Activated CD8-positive, alpha-beta T cell treated with anti-CD3 and anti-CD28 coated beads, Interleukin-2, amount 10 ng/mL, durations not matched to agents 7 days and 5 days (primary cell): ENCODE measurements at places on chromosomes 13 and 19. TPM values are rescaled to one million over a fixed set of nuclear protein-coding genes. Genes with fewer than 3 reads are reported as not detected.

GRCh38 chr13:105952233-105952972 is 583.1 kb downstream of the EFNB2 start:
- H3K36me3 ChIP-seq = no peaks in the 10 kb centered on the region
- H3K4me3 ChIP-seq = no peak overlapping the region
- no peak for DNase-seq
- H3K4me1 ChIP-seq = no peaks in the 10 kb centered on the region
- no peaks in the 10 kb centered on the region for H3K27me3 ChIP-seq
- no peak overlapping the region for H3K27ac ChIP-seq

DNA sequence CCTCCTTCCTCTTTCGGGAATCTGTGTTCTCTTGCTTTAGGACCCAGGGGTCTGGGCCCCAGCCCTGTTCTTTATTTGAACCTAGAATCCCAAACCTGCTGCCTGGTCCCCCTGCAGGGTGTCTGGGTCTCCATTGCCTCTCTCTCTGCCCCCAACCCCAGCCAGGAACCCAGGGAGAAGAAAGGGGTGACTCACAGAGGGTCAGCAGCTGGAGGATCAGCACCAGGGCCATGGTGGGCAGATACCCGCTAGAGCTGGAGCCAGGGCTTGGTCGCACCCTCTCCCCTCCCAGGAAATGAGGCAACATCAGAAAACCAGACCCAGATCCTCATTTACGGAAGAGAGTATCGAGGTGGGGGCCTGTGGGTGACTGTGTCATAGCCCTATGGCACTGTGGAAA is at the start of gene OSCAR:
OSCAR (minus strand) TSS at position 243 of the 400 bp plus-strand sequence; CDS start at position 232, 11 bp downstream.
- peak within 1 kb of the TSS; percentile 27 for H3K27ac ChIP-seq
- H3K27me3 ChIP-seq = peaks cover 5% of the 10 kb centered on the region
- H3K4me1 ChIP-seq = peaks cover 32% of the 10 kb centered on the region
- no peak for DNase-seq
- peak within 1 kb of the TSS; percentile 5 for H3K4me3 ChIP-seq

The C1QTNF9 gene
- not detected for total RNA-seq

GRCh38 chr13:46010148-46010547 is 42.4 kb downstream of the ZC3H13 start:
- peaks cover 21% of the 10 kb centered on the region for H3K36me3 ChIP-seq
- no peaks in the 10 kb centered on the region for H3K4me1 ChIP-seq
- H3K4me3 ChIP-seq = no peak overlapping the region
- no peaks in the 10 kb centered on the region for H3K27me3 ChIP-seq

The PLVAP gene
- total RNA-seq = not detected

GRCh38 chr13:49608651-49609331 is 19.5 kb upstream of the ARL11 start:
- H3K4me1 ChIP-seq = peaks cover 4% of the 10 kb centered on the region
- peaks cover 4% of the 10 kb centered on the region for H3K27me3 ChIP-seq
- no peak for DNase-seq
- H3K36me3 ChIP-seq = no peaks in the 10 kb centered on the region
- H3K27ac ChIP-seq = no peak overlapping the region

DNA sequence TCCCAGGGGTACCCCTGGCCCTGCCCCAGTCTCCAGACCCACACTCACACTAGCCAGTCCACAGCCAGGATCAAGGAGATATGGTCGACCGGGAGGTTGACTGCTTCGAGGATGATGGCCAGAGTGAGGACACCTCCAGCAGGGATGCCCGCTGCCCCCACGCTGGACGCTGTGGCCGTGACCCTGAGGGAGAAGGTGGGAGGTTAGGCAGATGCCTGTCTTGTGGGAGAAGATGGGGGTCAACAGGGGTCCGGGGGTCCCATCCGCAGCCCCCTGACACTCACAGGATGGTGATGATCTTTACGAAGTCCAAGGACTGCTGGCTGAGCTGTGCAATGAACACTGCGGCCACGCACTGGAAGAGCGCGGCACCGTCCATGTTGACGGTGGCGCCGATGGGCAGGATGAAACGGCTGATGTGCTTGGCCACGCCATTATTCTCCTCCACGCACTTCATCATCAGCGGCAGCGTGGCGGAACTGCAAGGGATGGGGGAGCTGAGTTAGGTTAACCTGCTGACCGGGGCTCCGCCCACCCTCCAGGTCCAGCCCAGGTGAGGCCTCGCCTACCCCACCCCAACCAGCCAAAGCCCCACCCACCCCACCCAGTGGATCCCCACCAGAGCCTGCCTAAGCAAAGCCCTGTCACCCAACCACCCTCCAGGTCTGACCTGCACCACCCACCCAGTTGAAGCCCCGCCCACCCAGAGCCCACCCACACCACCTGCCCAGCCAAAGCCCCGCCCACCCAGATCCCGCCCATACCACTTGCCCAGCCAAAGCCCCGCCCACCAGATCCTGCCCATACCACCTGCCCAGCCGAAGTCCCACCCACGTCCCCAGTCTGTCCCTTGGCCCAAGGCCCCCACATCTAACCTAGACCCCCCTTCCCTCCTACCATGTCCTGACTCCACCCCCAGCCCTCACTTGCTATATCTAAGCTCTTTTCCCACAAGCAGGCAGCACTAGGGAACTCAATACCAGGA is 11.2 kb downstream of the SLC1A5 start:
- peaks cover 51% of the 10 kb centered on the region for H3K4me1 ChIP-seq
- DNase-seq = no peak
- H3K36me3 ChIP-seq = peaks cover 65% of the 10 kb centered on the region
- H3K4me3 ChIP-seq = no peak overlapping the region
- peak overlapping the region; percentile 66 for H3K27ac ChIP-seq

- no peak overlapping the region for H3K4me3 ChIP-seq
- H3K4me1 ChIP-seq = no peaks in the 10 kb centered on the region
- H3K27ac ChIP-seq = no peak overlapping the region
- DNase-seq = no peak
- H3K27me3 ChIP-seq = no peaks in the 10 kb centered on the region
These were observed 564.1 kb downstream of the EFNB2 start for GRCh38 chr13:105971312-105971711.

- no peak overlapping the region for H3K4me3 ChIP-seq
- no peak for DNase-seq
- no peaks in the 10 kb centered on the region for H3K27me3 ChIP-seq
- H3K27ac ChIP-seq = no peak overlapping the region
These were observed 104.5 kb upstream of the DIAPH3 start for GRCh38 chr13:60268203-60268555.

GRCh38 chr19:48308631-48309586 is 16.4 kb upstream of the EMP3 start:
- H3K36me3 ChIP-seq = no peaks in the 10 kb centered on the region
- H3K27me3 ChIP-seq = no peaks in the 10 kb centered on the region

DNA sequence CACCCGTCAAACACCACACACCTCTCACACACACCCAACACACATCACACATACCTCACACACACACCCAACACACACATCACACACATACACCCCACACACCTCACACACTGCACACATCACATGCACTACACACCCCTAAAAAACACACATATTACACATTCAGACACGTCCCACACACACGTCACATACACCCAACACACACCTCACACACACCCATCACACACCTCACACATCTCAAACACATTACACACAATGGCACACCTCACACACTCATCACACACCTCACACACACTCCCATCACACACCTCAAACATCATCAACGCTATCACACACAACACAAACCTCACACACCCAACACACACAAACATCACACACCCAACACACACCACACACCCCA is 133.1 kb downstream of the CRYL1 start:
- H3K4me1 ChIP-seq = peaks cover 13% of the 10 kb centered on the region
- no peak overlapping the region for H3K27ac ChIP-seq
- no peaks in the 10 kb centered on the region for H3K27me3 ChIP-seq

The OR1I1 gene
- not detected for total RNA-seq

DNA sequence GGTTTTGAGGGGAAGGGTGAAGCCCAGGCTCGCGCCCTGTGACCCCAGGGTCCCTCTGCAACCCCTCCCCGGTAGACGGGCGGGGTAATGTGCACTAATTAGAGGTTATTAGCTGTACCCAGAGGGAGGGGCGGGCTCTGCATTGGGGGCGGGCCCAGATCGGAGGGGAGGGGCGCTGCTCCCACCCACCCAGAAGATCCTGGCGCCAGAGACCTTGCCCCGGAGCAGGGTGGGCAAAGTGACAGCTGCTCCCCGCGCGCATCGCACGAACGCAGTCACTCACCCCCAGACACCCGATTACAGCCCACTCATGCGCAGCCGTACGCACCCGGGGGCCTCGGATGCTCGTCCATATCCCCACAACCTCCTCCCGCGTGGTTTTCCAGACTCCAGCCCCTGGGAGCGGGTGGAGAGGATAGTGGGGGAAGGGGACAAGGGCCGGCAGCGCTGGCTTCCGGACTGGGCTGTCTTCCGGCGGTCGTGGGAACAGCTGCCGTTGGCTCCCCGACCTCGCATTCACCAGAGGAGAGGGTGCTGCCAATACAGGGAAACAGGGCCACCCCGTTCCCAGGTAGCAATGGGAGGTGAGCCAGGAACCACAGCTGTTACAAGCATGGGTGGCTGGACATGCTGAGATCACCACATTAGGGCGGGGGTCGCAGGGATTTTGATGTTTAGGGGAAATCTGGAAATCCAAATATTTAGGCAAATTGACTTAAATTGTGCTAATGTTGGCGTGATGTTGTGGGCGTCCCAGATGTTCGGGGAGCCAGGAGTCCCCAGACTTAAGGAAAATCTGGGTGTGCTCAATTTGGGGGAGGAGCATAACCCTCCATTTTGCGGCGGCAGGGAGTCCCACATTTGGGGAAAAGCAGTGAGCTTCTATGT is 2.9 kb upstream of the HOOK2 start:
- no peaks in the 10 kb centered on the region for H3K36me3 ChIP-seq
- no peaks in the 10 kb centered on the region for H3K27me3 ChIP-seq
- peaks cover 45% of the 10 kb centered on the region for H3K4me1 ChIP-seq
- peak; percentile 58 for DNase-seq
- peak overlapping the region; percentile 72 for H3K4me3 ChIP-seq
- peak overlapping the region; percentile 85 for H3K27ac ChIP-seq

DNA sequence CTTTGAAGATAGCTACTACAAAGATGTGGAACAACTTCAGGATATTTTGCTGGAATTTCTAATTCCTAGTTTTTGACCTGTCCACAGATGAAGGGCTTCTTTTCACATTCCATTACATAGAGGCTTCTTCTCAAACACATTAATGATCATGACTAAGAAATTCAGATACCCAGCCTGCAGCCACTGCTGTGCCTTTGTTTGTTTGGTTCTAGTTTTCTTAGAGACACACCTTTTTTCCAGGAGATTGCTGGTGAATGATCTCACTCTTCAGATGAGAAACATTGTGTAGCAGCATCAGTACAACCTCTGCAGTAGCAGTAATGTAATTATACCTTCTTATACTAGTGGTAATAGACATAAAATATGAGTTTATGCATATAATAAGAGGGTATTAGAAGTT is 5.0 kb downstream of the TDRD3 start:
- H3K4me1 ChIP-seq = peaks cover 26% of the 10 kb centered on the region
- H3K36me3 ChIP-seq = peaks cover 1% of the 10 kb centered on the region
- no peak for DNase-seq

DNA sequence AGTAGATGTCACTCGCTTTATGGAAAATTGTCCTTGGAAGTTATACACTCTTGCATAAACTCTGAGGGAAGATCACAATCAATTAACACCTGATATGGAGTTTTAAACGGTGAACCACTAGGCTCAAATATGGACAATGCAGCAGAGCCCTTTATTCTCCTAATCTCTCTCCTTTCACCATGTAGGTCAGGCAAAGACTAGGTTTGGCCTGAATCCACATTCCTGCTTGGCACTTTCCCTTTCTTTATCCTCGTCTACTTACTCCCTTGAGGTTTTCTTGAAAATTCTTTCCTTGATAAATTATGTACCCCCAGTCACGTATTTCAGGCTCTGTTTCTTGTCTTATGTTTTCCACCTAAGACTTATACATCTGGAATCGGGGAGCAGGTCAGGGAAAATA is 751.7 kb downstream of the DACH1 start:
- no peaks in the 10 kb centered on the region for H3K27me3 ChIP-seq
- no peaks in the 10 kb centered on the region for H3K4me1 ChIP-seq
- no peak overlapping the region for H3K4me3 ChIP-seq

The PRRG2 gene
- total RNA-seq = 1.9 TPM

The GIPR gene
- 9.2 TPM for total RNA-seq

The FOXA3 gene
- not detected for total RNA-seq

The SYT3 gene
- total RNA-seq = not detected

GRCh38 chr13:27338816-27339215 is 68.2 kb downstream of the RASL11A start:
- no peak overlapping the region for H3K27ac ChIP-seq
- no peak for DNase-seq
- peaks cover 3% of the 10 kb centered on the region for H3K27me3 ChIP-seq

The C13orf42 gene
- total RNA-seq = not detected

The CABP5 gene
- not detected for total RNA-seq
